Heart left ventricle (tissue), 16 donors: ENCODE measurements at places on chromosomes 13 and 19. TPM values are rescaled to one million over a fixed set of nuclear protein-coding genes. Genes with fewer than 3 reads are reported as not detected.
A peak's percentile ranks its signal among the peaks of the same experiment; 100 is the strongest.

- no peak overlapping the region for H3K27ac ChIP-seq
- H3K4me1 ChIP-seq: no peaks in the 10 kb centered on the region
- no peaks in the 10 kb centered on the region for H3K36me3 ChIP-seq
- no peak overlapping the region for H3K4me3 ChIP-seq
- DNase-seq: no peak
- no peaks in the 10 kb centered on the region for H3K27me3 ChIP-seq
Observed at GRCh38 chr13:97798836-97799235, 154.6 kb upstream of the IPO5 start.

DNA sequence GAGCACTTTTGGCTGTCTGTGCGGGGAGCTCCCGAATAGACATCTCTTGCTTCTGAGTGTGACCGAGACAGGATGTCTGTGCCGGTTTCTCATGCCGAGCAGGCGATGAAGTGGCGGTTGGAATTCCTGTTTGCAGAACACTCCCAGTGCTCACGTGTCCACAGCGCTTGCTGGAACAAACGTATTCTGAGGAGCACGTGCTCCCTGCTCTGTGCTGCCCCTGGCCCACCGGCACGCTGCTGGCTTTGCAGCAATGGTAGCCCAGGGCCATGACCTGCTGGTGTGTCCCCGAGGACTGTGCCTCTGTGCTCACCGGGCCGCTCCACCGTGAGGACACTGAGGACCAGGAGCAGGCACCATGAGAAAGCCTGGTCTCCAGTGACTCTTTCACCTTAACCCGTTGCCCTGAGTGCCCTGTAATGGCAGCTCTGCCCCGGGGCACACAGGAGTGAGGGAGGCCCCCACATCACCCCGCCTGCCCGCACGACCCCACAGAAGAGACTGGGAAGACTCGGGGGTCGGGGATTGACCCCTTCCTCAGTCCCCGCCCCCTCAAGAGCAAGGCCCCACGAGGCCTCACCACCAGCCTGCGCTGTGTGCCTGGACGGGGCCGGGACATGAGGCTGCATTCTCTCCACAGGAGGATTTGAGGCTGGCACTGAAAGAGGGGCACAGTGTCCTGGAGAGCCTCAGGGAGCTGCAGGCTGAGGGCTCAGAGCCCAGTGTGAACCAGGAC is 40.0 kb upstream of the F7 start:
- no peaks in the 10 kb centered on the region for H3K4me1 ChIP-seq
- H3K27me3 ChIP-seq: no peaks in the 10 kb centered on the region
- H3K27ac ChIP-seq: no peak overlapping the region
- DNase-seq: peak; percentile 46
- no peak overlapping the region for H3K4me3 ChIP-seq
- H3K36me3 ChIP-seq: peaks cover 20% of the 10 kb centered on the region

DNA sequence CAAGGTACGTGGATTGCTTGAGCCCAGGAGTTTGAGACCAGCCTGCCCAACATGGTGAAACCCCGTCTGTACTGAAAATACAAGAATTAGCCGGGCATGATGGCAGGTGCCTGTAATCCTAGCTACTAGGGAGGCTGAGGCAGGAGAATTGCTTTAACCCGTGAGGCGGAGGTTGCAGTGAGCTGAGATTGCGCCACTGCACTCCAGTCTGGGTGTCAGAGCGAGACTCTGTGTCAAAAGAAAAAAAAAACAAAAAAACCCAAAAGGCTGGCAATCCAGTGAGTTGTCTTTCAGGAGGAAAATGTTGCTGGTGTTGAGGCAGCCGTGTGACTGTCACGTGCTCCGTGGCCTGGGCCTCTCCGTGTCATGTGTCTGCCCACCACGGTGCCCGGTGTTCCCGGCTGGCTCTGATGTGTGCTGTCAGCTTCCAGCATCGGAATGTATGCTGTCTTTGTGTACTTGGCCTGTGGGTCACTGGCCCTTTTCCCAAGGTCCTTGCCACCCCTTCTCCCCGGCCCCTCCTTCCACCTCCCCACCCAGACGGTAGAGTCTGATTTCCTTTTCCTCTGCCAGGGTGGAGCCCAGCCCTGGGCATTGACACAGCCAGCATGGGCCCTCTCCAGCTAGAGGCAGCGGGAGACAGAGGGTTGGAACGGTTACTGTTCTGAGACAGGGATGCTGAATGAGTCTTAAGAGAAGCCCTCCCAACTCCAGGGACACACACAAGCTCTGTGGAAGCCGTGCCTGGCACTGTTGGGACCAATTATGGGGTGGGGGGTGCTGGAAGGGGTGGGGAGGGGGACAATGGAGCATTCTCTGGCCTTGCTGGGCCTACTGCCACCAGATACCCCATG is 7.2 kb upstream of the TUBB4A start:
- H3K4me3 ChIP-seq: no peak overlapping the region
- no peaks in the 10 kb centered on the region for H3K4me1 ChIP-seq
- H3K27me3 ChIP-seq: no peaks in the 10 kb centered on the region
- no peak overlapping the region for H3K27ac ChIP-seq
- DNase-seq: no peak
- no peaks in the 10 kb centered on the region for H3K36me3 ChIP-seq

DNA sequence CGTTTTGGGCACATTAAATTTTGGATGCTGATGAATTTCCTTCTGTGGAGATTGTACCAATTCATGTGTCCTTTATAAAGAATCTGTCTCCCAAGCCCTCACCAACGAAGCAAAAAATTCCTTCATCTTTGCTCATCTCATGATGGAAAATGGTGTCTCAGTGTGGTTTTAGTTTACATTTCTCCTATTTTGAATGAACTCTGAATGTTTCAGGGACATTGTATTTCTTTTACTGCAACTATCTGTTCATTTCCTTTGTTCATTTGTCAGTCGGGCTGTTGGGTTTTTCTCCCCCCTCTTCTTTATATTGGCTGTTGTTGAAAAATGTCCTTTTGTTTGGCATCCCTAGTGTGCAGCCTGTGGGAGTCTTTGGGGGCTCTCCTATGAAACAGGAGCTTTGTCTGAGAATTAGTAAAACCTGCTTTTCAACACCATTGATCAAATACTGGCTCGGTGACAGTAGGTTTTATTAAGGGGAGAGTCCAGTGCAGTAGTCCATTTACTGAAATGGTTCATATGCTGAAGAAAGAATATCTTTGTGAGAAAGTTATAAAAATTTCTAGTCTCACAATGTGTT is 91.3 kb upstream of the C1QTNF9B start:
- peaks cover 10% of the 10 kb centered on the region for H3K4me1 ChIP-seq
- no peak overlapping the region for H3K27ac ChIP-seq
- no peaks in the 10 kb centered on the region for H3K36me3 ChIP-seq
- no peak for DNase-seq
- no peaks in the 10 kb centered on the region for H3K27me3 ChIP-seq
- no peak overlapping the region for H3K4me3 ChIP-seq

- H3K4me1 ChIP-seq: no peaks in the 10 kb centered on the region
- no peak overlapping the region for H3K27ac ChIP-seq
- H3K36me3 ChIP-seq: no peaks in the 10 kb centered on the region
- no peak overlapping the region for H3K4me3 ChIP-seq
Observed at GRCh38 chr13:42477596-42478190, 96.3 kb upstream of the TNFSF11 start.

DNA sequence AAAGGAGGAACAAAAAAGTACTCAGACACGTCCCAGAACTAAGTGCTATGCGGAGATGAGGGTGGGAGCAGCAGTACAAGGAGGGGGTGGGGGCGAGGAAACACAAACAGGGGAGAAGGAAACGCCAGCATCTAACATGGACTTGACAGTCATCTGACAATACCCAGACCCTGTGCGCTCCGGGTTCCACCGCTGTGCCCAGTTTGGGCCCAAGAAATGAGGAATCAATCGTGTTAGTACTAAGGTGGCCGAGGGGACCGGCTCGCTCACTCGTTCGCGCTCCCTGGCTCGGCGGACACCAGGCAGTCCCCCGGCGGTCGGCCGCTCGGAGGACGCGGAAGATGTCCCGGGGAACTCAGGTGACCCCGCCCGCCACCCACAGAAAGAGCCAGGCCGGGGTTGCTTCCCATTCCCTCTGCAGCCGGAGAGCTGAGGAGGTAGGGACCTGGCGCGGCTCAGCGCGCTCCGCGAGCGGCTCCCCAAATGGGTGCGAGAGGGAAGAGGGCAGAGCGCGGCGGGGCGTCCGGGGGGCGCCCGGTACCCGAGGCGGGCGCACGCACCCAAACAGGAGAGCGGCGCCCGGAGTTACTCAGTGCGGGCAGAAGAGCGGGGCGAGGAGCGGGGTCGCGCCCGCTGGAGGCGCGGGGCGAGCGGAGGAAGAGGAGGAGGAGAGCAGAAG is 616 bp downstream of the TSHZ3 start:
- H3K27me3 ChIP-seq: no peaks in the 10 kb centered on the region
- peak; percentile 54 for DNase-seq
- H3K4me1 ChIP-seq: peaks cover 11% of the 10 kb centered on the region
- H3K27ac ChIP-seq: peak overlapping the region; percentile 93
- peak overlapping the region; percentile 86 for H3K4me3 ChIP-seq

DNA sequence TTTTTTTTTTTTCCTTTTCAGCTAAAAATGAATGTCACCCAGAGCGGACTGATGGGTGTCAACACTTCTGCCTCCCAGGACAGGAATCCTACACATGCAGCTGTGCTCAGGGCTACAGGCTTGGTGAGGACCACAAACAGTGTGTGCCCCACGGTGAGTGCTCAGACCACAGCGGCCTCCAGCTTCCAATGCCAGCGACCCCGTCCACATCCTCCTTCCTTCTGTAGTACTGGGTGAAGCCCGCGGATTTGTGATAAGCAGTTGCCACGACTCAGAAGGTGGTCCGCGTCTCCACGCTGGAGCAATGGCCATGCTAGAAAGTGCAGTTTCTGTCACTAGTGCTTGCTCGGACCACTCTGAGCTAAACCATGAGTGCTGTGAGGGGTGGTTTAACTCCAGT is 6.0 kb downstream of the PROZ start:
- H3K27ac ChIP-seq: no peak overlapping the region
- peaks cover 3% of the 10 kb centered on the region for H3K4me1 ChIP-seq
- no peak for DNase-seq
- no peak overlapping the region for H3K4me3 ChIP-seq

The ENOX1 gene
- 4.5 TPM for total RNA-seq

The TMEM59L gene
- 2.7 TPM for total RNA-seq

The MED4 gene
- total RNA-seq: 49.2 TPM
